ENCODE measurements at places on chromosomes 1 and 21. TPM values are rescaled to one million over a fixed set of nuclear protein-coding genes. Genes with fewer than 3 reads are reported as not detected.

DNA sequence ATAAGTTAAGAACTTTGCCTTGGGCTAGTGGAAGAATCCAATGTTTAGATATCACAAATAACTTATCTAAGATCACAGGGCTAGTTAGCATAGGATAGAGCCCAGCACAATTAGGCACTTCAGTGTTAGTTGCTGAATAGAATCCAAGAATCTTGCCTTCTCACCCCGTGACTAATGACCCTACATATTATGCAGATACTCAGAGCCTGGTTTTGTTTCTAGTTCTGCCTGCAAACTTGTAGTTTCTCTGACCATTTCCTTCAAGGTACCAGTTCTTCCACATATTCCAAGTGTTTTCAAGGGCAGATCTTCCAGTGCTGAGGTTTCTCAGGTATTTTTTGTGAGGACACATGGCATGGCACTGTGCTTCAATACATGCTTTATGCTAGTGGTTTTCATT lies 239.3 kb downstream of the KCNK2 start:
- DNase-seq, result no peak

DNA sequence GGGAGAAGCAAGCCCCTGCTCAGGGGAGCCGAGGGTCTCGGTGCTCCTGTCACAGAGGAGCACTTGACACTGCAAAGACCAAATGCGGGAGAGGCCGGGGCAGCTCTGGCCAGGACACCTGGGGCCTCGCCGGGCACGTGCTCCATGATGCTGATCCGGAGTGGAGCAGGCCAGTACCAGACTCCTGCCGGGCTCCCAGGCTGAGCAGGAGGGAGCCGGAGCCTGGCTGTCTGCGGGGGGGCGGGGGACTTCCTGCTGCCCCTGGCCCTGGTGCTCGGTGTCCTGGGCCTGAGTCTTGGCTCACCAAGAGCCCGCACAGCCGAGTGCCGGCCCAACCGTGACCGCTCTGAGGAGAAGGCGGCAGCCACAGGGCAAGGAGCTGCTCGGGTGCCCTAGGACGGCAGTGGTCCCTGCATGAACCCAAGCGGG lies 38.5 kb upstream of the TMEM52 start:
- no peak for DNase-seq

DNA sequence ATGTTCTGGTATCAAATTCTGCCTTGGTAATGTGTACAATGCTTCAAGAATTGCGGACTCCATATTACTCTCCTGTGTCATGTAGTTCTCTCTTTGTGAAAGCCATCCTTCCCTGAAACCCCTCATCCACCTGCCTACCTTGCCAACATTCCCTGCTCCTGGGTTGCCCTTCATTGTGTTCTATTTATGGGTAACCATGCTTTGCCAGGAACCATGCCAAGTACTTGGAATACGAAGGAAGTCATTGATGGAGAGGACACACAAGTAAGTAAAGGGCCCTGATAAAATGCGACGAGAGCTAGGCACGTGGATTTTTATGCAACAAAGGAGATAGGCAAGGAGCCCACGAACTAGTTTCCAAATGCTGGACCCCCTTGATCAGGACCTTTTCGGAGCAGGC lies 300.8 kb downstream of the DISC1 start:
- DNase-seq, result no peak

The MR1 gene
- total RNA-seq, result 38.5 TPM

DNA sequence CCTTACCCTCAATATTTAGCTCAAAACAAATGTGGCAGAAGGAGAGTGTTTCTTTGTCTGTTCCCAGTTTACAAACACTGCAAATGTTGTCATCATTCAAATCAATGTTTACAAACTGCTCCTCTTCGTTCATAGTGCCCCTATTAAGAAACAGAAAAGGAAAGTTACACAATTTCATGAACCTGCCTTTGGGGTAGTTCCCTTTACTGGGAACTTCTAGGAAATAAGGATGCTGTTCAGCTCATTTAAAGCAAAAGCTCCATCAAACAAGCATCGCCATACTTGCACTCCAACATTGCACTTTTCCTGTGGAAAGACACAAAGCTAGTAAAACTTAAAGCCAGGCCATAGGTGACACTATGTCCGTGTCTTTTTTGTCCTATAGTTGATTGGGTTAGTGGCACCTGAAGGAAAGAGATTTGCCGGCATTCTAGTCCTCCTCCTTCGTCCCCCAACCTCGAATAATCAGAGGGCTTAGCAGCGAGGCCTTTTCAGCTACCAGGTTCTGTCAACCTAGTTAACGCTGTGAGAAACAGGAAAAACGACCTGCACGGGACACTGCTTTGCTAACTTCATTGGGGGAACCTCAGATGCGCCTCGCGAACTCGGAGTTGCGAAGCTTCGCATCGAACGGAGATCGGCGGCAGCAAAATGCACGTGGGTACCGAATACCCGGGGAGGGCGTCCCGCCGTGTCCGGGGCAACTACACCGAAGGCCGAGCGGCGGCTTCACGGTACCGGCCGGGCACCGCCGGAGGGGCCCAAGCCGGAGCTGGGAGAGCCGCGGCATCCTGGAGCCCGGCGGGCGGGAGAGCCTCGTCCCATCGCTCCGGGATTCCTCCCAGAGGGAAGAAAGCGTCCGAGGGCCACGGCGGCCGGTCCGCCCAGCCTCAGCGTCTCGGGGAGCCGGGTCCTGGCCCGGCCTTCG lies 706 bp downstream of the C21orf91 start:
- DNase-seq, result peak; percentile 3

DNA sequence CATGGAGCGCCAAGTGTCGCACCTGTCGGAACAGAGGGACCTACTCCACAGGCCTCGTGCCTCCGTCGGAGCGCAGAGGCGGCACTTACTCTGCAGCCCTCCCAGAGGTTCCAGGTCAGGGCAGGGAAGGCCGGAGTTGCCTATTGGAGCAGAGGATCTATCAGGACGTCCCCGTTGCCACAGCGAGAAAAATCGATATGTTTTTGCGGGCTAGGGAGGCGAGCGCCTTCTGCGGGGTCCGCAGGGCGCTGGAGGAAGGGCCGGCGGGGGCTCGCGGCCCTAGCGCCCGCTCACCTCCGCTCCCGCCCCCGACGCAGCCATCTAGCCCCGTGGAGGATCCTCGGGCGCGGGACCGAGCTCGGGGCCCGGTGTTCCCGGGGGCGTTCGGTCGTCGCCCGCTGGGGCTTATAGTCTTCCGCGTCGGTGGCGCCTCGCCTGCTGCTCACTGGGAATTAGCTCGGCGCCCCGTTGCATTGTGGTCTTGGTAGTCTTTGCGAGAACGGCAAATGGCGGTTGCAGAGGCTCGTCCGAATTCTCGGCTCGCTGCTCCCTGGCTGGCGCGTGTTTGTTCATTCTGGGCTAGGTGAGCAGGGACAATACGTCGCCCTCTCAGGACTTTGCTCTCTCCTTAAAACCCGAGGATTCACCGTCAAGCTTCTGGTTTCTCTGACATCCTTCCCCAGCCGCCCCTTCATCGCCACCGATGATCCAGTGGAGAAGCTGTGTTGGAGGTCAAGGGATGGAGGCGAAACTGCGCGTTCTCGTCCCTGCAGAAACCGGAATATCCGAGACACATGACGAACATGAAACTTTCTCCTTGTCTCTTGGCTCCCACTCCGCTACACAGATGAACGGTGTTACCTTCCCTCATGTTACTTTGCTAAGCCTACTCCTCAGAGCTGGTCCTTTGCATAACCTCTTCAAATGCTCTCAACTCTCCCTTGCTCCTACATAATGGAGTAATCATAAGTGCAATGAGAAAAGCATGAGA lies at the start of gene JTB:
TSS of gene JTB (minus strand) at position 425 of the 991 bp plus-strand sequence. CDS start at position 3, 422 bp downstream.
- DNase-seq, result peak; percentile 79

DNA sequence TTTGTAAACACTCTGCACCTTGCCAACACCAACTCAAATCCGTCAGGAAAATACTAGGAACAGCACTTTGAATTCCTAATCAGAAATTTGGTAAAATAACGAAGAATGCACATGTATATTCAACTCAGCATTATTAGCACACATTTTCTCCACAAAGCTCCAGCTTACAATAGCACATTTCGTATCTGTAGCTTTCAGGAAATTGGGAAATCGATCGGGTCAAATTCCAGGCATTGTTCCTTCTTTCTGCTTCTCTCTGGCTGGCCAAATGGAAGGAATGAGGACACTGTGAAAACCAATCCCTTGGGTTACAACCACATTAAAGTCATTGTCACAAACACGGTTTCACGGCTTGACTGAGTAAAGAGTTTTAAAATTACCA lies 58.6 kb downstream of the NPHP4 start:
- no peak for DNase-seq

The BATF3 gene
- 1.4 TPM for total RNA-seq

GRCh38 chr1:151508833-151509232 lies 2.4 kb upstream of the CGN start:
- no peak for DNase-seq

The LGR6 gene
- total RNA-seq, result not detected

DNA sequence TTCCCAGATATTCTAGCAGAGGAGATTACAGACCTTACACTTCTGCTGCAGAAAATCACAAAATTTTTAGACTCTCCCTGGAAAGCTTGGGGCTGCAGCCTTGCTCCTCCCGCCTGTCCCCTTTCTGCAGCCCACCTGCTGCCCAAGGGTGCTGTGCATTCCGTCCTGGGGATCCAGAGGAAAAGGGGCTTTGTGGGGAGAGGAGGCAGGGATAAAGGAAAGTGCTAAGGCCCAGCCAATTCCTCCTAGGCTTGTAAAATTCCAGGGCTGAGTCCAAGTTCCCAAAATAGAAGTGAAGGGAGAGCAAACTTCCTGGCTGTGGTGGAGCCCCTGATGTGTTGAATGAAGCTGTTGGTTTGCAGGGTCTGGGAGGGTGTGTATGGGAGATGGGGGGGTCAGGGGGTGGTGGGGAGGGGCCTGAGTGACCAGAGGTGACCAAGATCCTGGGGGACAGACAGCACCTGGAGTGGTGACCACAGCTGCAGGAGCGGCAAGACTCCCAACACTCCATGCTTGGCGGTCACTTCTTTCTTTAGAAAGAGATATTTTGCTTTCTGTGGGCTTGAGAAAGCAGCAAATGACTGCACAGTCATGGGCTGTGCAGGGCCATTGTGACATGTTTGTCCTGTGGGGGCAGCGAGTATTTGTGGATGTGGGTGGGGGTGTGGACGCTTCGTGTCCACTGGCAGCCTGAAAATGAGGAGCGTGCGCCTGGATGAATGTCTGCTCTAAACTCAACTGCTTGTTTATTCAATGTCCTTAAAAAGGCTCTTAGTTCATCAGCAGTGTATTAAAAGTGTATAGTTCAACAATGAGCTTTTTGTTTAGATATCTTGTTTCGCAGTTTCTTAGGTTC lies 68.4 kb downstream of the TLR5 start:
- DNase-seq, result no peak

The TNNI3K gene
- not detected for total RNA-seq

The DNALI1 gene
- 1.9 TPM for total RNA-seq

GRCh38 chr1:184610876-184611595 lies 143.6 kb downstream of the EDEM3 start:
- DNase-seq, result no peak

DNA sequence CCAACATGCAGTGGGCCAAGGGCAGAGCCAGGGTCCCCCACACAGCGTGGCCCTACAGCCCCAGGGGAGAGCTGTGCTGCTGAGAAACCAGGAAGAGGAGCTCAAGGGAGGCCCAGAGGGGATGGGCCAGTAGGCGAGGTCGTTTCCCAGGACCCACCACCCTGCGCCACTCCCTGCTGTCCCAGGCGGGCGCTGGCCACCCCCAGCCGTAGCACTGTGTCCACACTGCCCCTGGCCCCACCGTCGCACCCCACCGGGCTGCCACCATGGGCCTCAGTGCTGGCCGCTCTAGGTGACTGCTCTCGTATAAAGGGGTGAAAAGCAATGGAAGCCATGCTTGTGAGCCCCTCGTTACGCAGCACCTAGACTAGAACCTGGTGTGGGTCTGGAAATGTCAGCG lies 22.4 kb downstream of the NADK start:
- no peak for DNase-seq

The IGSF21 gene
- total RNA-seq, result not detected

The SH3GLB1 gene
- 99.4 TPM for total RNA-seq

GRCh38 chr1:69914976-69915765 lies 290.2 kb downstream of the LRRC40 start:
- DNase-seq, result no peak

- peak; percentile 71 for DNase-seq
Observed at GRCh38 chr1:79079770-79080169, 73.2 kb upstream of the ADGRL4 start.

DNA sequence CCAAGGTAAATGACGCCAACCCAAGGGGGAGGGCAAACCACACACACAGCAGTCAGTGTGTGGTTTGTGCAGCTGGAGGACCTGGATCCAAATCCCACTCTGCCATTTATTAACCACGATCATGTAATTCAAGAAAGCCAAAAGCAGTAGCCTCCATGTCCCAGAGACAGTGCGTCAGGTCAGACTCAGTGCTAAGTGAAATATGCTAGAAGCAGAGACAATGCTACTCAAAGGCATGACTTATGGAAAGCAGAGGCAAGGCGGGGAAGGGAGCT lies 13.6 kb downstream of the TTC39A start:
- no peak for DNase-seq

The LRRC38 gene
- total RNA-seq, result not detected

All from HFFc6 (cell line).